Iris pigment epithelial cell (primary cell): ENCODE measurements at places on chromosomes 3 and 15.
A peak's percentile ranks its signal among the peaks of the same experiment; 100 is the strongest.

DNA sequence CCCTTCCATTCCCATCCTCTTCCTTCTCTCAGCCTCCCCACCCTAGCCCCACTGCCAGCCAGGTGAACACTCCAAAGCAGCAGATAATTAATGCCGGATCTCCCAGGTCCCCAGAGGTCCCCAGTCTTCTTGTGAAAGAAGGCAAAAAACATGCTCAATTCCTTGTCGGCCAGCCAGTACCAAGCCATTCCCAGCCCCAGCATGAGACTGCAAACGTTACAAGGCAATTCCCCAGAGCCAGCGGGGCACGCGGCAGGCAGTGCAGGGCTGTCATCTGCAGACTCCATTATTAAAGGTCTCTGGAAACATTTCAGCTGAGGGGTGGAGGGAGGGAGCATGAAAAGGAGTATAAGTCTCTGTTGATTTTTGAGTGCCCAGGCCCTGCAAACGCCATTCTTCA, 117.8 kb downstream of the XXYLT1 start:
- no peak for DNase-seq

DNA sequence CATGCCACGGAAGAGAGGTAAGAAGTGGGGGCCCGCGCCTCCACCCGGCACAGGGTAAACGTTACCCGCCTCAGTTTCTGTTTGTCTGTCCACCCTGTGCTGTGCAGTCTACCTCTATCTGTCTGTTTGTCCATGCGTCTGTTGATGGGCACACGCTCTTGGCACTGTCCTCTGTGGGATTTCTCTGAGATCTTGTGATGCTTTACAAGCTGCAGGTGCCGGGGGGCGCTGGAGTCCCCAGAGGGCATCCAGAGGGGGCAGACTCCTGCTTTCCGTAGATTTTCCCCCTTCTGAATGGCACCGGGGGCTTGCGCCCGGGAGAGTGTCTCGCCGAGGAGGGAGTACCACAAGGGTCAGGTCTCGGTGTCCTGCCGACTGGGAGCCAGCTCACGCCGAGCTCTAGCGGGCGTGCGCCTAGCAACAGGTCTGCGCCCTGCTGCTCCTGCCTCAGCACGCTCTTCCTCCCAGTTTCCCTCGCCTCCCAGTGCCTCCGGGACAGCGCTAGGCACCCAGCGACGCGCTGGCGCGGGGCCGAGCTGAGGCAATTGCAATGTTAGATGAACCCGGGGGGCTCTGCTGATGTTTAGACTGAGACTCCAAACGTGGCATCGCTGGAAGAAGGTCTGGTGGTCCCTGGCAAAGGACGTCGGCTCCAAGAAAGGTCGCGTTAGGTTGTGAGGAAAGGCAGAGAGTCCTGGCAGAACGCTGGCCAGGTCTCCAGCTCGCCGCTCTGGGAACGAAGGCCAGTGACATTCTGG, 667 bp downstream of the CEMIP start:
- peak; percentile 56 for DNase-seq

- peak; percentile 87 for DNase-seq
Measured at GRCh38 chr3:46517016-46517783, 19.4 kb downstream of the RTP3 start.

- no peak for DNase-seq
Measured at GRCh38 chr15:95448531-95449229, 881.8 kb upstream of the NR2F2 start.

GRCh38 chr3:126706631-126707030, 2.6 kb downstream of the CHCHD6 start:
- DNase-seq = no peak

- no peak for DNase-seq
Measured at GRCh38 chr3:150429767-150430671, 21.9 kb downstream of the TSC22D2 start.
